ENCODE measurements at places on chromosomes 2 and 18.

DNA sequence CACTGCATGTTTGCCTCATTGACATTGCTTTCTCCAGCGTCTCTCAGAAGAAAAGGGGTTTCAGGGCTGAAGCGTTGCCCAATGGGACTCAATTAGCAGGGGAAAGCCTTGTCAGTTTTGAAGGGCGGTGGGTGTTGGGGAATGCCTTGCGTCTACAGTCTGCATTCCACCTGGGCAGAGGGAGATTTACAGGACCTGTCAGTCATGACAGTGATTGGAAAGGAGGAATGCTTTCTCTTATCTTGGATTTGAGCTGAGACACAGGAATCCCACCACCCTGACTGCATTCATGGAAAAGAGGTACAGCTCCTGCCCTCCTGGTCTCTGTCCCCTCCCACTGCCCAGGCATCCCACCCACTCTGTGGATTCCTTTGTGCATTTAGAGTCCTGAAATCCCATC, 123.9 kb downstream of the ACKR3 start:
- no peak for DNase-seq

- no peak for DNase-seq
Observed at GRCh38 chr2:9975805-9976447, 24.4 kb downstream of the GRHL1 start.

DNA sequence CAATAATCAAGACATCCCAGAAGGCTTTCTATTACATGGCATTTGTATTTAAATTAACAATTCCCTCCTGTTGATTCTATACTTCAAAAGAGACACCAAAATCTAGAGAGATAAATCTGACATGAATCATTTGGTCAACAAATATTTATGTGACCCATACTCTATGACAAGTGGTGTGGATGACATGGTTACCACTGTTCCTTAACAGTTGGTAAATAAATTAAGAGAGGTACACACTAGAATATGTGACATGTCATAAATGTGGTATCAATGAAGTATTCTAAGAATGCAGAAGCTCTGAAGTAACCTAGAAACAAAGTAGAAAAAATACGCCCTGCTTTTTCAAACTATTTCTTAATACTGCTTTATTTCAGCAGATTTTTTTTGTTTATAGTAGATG, 255.4 kb downstream of the EXOC6B start:
- no peak for DNase-seq

DNA sequence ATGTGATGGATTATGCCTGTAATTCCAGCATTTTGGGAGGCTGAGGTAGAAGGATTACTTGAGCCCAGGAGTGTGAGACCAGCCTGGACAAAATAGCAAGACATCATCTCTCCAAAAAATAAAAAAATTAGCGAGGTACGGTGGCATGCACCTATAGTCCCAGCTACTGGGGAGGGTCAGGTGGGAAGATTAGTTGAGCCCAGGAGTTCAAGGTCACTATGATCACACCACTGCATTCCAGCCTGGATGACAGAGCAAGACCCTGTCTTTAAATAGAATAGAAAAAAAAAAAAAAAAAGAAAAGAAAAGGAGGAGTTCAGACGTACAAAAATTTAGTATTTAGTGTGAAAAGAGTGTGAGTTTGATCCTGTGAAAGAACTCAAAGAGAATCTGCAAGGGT, 154.9 kb downstream of the NR4A2 start:
- DNase-seq = no peak

DNA sequence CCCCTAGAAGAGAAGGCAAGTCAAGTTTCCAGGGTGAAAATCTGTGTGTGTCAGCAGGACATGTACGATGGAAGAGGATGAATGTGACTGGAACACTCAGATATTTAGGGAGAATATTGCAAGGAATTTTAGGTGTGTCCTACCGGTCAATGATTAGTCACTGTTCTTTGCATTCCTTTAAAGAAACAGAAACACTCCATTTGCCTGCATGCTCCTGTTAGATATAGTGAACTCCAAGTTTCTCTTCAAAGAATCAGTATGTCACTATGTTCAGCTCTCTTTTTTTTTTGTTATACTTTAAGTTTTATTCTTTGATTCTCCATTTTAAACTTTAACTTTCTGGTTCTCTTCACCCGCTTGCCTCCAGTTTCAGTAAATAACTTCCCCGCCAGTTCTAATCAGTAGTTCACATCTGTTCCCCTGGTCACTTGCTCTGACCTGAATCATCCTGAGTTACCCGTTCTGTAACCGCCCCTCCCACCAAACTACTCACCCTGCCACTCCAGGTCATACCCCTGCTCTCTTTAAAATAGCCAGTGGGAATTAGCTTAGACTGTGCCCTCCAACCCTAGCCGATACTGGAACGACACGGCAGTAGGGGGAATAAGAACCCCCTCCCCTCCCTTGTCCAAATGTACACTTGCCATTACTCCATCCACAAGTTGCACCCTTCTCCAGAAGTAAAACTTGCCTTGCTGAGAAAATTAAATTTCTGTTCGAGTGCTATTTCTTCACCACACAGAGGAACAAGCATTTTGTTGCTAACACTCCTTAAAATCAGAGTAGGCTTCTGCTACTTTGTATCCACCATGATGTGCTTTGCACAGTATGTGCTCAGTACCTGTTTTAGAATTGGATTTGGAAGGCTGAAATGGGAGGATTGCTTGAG, 268.4 kb downstream of the METTL4 start:
- no peak for DNase-seq

- no peak for DNase-seq
Observed at GRCh38 chr18:36153203-36153602, 23.5 kb downstream of the ELP2 start.

DNA sequence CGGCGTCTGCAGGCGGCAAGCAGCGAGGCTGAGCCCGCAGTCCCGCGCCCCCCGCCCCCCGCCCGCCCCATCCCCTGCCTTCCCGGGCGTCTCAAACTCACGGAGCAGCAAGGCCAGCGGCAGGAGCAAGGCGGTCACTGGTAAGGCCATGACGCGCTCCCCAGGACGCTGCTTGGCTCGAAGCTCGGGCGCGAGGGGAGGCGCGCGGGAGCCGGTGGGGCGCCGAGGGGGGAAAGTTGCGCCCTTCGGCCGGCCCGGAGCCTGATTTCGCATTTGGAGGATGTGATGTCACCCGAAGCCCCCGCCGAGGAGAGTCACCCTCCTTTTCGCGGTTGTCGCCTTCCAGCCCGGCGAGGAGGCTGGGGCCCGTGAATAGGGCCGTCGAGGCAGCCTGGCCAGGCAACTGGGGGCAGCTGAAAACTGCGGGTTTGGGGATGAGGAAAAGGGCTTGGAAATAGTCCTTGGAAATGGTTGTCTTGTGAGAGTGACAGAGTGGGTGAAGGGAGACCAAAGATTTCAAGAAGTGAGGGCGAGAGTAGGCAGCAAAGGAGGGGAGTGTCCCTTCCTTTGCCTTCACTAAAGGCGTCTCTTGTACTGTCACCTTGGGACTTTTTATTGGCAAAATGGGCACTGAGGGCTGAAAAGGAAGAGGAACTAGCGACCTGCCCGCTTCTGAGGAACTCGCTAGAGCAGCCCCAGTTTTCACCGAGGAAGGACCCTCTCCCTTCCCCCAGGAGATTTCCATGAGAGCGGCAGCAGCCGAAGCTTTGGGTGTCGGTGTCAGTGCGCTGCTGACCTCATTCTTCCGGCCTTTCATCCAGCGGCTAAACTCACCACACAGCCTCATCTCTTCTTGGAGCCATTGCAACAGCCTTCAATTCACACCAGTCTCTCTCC, at the start of gene CD8A:
CD8A (minus strand) TSS at position 238 of the 897 bp plus-strand sequence; CDS start at position 150, 88 bp downstream.
- DNase-seq = no peak

DNA sequence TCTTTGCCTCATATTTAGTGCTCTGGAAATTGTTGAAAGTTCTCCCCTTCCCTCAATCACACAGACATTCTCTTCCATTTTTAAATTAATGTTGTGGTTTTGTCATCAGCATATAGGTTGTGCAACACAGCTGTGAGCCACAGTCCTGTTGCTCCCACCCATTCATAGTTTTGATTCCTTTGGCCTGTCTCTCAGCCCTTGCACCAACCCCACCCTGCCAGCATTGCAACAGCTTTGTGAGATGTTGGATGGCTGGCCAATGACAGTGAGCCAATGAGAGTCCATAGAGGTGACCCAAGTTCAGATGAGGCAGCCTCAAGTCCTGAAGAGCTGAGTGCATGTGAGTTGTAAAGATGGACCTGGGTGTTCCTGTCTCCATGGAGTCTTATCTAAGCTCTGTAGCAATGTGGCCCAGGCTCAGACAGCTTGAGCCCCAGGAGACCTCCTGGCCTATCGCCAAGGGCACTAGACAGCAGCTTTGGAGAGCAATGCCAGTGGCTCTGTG, 775.5 kb downstream of the RNF144A start:
- no peak for DNase-seq

DNA sequence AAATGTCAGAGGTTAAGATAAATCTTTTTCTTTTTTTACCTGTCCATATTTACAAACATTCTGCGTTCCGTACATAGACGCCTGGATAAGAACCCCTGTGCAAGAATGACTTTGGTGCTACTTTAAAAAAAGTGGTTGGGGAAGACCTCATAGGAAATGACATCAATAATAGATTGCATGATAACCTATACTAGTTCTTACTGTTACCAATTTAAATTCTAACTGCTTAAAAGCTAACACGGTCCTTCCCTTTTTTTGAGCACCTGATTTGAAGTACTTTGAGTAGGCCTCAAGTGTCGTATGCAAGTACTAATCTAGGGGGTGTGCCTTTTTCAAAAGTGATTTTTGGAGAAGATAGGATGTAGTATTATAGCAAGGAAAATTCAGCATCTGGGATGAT, 2.1 kb downstream of the SLC39A10 start:
- DNase-seq = no peak

All from Ammon's horn (tissue), 1 donor.